Neural progenitor cell (in vitro differentiated cells): ENCODE measurements at places on chromosomes 12 and 14.

GRCh38 chr12:130983328-130984017 lies 29.8 kb downstream of the ADGRD1 start:
- no peak for DNase-seq

- no peak for DNase-seq
These were observed 56.8 kb downstream of the SSH1 start for GRCh38 chr12:108800591-108800990.

DNA sequence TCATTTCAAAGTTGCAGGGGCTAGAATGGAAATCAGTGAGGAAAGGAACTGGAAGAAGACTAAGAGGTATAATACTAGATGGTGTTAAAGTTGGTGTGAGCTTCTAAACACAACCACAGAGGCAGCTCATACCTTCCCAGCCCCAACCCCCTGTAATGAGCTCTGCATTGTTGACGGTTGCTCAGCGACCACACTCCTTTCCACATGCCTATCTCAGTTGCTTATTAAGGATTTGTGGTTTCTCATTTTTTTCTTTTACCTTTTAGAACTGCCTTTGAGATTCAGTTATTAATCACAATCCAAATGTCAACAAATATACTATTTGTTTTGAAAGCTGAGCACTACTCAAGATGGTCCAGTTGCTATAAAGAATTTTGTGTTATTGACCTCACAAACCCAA lies 62.1 kb upstream of the KIF21A start:
- DNase-seq = peak; percentile 8

DNA sequence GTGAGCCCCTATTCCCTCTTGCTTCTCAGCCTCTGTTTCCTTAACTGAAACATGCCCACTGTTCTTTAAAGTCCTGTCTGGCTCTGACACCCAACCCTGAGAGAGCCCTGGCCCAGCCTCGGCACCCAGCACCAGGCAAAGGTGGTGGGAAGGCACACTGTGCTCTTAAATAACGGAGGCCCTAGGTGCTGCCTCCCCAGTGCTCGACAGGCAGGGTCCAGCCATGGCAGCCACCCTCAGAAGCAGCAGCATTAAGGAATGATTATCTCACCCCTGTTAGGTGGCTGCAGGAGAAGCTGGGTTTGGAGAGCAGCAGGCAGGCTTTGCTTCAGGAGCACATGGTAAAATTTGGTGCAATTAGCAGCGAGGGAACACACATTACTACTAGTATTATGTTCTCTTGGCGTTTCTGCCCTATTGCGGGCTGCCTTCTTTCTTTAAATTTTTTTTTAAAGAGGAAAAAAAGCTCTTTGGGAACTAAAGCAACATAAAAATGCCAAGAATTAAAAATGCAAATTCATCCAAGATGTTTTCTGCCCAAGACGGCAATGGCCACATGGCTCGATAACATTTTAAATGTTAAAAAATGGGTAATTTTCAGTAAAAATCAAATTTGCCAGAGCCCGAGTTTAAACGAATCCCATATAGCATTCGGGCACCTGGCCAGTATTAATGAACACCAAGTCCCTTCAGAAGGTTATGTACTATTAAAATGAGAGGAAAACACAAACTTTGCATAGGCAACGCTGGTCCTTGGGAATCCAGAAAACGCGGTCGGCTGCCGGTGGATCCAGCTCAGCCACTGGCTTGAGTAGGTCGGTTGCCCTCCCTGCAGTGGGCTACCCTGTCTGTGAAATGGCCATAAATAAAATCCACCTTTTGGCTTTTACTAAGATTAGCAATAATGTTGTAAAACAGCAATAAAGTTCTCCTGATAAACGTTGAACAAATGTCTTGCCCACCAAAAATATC lies 152.2 kb downstream of the BCL11B start:
- no peak for DNase-seq

DNA sequence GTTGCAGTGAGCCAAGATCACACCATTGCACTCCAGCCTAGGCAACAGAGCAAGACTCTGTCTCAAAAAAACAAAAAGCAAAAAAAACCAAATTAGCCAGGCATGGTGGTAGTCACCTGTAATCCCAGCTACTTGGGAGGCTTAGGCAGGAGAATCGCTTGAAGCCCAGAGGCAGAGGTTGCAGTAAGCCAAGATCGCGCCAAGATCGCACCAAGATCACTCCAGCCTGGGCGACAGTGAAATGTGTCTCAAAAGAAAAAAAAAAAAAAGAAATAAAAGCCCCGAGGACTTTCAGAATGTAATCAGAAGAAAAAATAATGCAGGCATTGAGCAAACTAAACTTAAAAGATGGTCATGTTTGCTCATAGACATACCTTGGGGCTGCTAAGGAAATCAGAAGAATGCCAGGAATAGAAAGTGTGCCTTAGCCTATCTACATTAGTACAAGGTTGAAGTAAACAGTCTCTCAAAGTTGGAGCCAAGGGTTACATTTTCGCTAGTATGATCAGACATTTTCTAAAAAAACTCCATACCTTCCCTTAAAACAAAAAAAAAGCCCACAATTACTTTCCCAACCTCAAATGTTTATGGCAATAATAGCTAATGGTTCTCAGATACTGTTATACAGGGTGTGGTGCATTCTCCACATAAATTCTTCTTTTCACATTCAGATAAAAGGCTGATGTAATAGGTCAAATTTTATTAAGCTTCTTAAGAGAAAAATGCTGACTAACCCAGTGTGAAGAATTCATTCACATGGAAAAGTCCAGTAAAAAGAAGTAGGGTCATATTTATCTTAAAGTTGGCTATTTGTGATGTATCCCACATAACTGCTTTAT lies 15.8 kb downstream of the DTD2 start:
- no peak for DNase-seq

- no peak for DNase-seq
These were observed 50.0 kb downstream of the GALNT4 start for GRCh38 chr12:89474615-89475014.

DNA sequence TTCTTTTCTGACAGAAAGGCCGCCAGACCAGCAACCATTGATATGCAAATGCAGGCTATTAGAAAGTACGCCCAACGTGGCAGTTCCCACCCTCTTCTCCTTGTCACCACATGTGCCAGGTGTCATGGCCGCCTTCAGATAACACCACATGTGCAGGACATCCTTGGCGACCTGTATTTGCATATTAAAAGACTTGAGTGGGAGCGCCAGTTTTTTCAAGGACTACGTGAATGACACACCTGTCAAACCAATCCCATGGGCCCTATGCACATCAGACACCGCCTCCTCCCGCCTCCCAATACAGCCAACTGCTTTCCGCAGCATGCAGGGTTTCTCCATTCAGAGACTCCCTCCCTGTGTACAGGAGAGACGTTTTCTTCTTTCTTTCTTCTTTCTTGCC lies 318.6 kb upstream of the FAR2 start:
- no peak for DNase-seq

- peak; percentile 80 for DNase-seq
These were observed 29.6 kb downstream of the SMUG1 start for GRCh38 chr12:54159140-54159539.

DNA sequence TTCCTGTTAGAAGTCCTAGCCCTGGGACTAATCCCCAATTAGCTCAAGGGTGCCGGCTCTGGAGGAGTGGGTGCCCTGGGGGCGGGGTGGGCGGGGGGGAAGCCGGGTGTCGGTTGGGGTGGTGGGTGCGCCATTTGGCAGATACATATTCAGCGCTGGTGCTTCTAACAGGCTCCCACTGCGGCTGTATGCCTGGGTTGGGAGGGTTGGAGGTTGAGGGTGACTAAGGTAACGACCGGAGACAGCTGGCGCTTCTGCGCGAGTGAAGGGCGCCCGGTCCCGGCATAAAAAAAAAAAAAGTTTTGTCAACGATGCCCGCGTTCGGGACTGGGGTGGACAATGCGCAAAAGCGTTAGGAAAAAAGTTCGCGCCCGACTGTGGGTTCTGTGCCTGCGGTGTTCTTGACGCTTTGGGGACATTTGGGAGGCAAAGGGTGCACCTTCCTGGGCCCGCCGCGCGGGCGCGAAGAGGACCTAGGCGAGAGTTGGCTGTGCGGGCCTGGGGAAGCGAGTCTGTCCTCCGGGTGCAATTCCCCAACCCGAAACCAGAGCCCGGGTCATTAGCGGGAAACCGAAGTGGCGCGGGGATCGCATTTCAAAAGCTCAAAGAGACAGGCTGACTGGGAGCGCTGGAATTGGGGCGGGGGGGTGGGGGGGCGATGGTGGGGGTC lies 19.2 kb downstream of the TBX3 start:
- DNase-seq = peak; percentile 67

DNA sequence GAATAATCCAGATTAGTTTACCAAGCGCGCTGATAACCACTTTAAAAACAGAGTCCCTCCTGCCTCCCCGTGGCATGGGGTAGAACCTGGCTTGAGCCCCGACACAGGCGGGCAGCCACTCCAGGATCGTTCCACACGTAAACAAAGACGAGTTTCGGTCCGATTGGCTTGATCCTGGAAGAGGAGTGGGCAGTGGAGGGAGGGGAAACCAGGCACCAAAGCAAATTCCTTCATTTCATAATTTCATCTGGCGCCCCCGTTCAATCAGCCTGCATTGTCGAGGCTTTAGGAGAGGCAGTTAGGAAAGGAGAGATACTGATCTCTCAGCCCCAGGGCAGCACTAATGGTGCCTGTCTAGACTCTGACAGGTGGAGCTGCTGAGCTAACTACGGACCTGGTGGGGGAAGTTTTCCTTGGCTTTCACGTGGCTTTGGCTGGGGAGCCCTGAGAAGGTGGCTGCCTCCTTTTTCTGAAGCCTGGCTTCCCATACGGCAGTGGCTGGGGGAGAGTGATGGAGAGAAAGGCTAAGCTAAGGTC lies 751 bp upstream of the GPRC5A start:
- DNase-seq = peak; percentile 54

DNA sequence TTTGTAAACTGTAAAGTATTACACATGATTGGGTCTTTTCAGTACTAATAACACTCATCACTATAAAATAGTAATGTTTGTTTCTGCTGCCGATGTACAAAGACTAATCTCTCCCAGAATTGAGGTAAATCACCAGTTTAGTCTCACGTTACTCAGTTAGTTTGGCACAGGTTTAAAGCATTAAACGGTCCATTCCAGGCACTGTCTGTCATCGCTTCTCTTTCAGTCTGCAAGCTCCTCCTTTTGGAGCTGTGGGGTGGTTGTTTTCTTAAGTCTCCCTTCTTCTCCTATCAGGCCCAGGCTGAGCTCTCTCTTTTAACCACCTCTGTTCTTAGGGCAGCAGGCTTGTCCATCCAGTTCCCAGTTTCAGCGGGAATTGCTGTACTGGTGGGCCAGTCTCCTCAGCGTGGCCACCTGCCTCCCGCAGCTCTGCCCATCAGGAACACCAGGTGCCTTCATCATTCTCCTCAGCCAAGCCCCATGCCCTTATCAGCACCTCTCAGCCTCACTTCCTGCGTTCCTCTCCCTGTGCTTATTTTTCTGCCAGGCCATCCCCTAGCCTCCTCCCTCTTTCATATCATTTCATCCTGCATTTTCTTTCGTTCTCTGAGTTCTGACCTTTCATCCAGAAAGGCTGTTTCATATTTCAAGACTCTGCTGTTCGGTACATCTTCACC lies 149.0 kb downstream of the TGFB3 start:
- DNase-seq = no peak

DNA sequence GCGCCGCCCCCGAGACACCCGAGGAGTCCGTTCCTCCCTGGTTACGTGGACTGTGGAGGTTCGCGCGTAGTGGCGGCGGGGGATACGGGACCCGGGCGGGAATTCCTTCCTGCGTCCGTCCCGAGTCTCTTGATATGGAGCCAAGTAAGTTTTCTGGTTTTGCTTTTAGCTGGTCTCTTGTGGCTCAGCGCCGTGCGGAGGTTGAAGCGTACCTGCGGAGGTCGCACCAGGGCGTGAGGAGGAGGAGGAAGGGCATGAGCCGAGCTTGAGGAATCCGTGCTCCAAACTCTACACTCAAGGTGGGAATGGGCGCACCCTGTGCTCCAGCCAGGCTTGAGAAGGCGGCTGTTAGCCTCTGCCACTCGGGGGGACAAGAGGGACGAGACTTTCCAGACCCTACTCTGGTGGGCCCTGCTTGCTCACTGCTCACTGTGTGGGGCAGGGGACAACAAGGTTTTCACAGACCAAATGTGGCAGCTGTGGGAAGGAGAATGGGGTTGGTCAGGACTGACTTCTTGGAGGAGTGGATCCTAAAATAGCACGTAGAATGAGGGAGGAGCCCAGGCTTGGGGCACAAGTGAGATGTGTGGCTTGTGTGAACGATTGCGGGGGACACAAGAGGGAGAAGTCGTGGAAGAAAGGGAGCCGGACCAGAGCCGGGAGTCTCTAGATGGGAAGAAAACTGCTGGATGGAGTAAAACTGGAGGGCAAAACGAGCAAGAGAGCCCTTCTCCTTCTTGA lies 577 bp downstream of the ATG101 start:
- DNase-seq = no peak

- no peak for DNase-seq
These were observed 60.3 kb upstream of the BCL2L14 start for GRCh38 chr12:12010277-12011039.

DNA sequence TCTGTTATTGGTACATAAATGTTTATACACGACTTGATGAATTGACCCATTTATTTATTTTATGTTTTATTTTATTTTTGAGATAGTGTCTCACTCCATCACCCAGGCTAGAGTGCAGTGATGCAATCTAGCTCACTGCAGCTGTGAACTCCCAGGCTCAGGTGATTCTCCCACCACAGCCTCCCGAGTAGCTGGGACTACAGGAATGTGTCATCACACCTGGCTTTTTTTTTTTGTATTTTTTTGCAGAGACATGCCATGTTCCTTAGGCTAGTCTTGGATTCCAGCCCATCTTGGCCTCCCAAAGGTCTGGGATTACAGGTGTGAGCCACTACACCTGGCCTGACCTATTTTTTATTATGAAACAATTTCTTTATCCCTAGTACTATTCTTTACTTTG lies 355.0 kb upstream of the PRICKLE1 start:
- DNase-seq = no peak

DNA sequence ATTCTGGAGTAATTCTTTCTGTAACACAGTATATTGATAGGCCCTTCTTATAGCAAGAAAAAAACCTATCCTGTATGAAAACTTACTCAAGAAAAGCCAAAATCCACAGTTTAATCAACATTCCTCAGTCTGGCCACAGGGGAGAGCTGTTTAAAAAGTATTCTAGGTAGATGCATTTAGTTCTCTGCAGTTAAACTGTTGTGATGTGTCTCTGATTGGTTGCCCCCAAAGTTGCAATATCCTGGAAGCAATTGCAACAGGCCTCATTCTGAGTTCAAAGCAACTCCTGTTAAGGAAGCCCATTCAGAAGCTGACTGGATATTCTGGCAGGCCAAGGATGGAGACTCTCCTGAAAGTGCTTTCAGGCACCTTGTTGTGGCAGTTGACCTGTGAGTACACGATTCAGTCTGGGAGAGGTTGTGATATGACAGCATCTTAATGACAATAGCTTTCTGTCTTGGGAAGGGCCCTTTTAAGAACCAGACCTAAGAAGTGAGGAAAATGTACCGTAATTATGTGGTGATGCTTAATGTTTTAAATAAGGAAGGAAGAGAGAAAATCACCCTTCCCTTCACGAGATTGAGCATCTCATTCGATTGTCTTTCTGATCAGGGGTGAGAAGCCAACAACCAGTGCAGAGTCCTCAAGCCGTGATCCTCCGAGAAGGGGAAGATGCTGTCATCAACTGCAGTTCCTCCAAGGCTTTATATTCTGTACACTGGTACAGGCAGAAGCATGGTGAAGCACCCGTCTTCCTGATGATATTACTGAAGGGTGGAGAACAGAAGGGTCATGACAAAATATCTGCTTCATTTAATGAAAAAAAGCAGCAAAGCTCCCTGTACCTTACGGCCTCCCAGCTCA lies 420.7 kb downstream of the DAD1 start:
- DNase-seq = no peak
